ENCODE measurements at places on chromosomes 1 and 21.
A peak's percentile ranks its signal among the peaks of the same experiment; 100 is the strongest.

DNA sequence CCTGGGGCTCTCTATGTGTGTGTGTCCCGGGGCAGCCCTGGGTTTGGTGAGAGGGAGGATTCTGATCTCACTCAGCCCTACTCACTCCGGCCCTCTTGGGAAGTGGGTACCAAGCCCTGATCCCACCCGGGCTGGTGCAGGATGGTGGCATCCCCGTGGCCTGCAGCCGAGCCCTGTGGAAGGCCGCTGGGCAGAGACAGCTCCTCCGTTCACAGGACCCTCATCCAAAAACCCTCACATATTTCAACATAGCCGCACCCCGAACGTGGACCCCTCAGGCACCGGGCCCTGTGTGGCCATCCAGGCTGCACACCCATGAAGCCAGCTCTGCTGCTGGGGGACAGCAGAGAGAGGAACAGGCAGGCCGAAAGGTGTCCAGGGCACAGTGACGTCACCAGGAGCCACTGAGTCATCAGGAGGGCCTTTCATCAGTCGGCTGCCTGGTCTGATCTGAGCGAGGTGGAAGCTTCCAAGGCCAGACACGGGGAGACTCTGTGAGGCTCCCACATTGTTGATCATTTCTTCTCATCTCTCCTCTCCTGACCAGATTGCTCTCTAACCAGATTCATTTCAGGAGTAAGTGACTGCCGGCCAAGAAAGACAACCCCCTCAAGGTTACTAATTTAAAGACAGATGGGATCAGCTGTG lies 16.2 kb upstream of the GPR157 start:
- no peak for ATAC-seq

DNA sequence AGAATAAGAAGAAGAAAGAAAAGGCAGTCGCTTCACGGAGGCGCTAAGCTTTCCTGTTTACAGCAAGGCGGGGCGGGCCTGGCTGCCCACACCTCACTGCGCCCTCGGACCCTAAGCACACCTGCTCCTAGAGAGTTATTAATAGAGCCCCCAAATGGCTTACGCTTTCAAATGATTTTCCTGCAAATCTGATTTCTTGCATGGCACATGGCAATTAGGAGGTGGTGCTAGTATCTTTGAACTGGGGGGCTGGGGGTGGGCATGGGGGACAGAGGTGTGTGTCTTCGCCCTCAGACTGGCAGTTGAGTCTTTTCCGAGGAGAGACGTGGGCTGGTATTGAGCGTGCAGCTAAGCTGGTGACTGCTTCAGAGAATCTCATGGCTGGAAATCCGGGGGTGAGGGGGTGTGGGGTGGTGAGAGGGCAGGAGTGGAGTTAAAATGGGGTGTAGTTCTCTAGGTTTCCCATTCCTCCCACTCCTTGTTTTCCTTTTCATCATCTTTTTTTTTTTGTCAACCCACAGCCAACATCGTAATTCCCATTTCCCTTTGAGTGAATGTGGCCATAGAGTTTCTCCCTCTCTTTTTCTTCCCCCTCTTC lies 1.3 kb downstream of the S1PR1 start:
- peak; percentile 10 for ATAC-seq

DNA sequence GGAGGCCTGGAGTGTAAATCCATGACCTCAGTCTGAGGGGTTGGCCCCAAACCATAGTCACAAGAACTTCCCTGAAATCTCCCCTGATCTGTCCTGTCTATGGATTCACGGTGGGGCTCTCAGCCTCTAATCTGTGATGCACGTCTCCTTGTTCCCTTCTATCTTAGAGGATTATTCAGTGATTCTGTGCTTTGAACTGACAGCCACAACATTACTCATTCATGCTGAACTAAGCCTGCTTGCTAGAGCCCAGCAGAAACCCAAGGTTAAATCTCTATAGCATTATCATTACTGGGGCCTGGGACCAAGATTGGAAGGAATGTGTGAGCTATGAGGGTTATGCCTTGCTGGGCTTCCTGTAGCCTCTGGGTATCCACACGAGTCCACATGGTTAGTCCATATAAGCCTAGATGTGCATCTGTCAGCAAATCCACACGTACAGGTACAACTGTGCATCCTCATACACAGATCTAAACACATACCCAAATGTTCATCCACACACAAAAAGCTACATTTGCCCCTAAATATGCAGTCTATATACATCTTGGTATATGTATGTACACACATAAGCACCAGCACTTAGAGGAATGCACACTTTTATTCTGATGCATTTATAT lies 22.4 kb upstream of the MAGOH start:
- ATAC-seq, result no peak

GRCh38 chr1:198623752-198624647 lies 14.8 kb upstream of the PTPRC start:
- no peak for ATAC-seq

DNA sequence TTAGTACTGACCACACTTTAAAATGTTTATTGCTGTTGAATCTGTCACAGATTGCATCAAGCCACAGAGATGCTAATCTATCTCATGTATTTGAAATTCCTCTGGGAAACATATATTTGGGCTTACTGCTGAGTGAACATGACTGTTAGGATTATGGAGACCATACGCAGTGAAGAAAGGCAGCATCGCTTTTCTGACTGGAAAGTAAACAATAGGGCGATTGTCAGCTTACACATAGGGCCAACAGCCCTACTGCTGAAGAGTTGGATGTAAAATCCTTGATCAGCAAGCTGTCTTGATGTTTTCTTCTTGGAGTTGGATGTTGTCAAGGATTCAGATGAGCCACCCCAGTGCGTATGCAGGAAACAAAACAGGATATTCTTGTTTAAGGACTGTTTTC lies 368.7 kb upstream of the ADGRL2 start:
- ATAC-seq, result no peak

DNA sequence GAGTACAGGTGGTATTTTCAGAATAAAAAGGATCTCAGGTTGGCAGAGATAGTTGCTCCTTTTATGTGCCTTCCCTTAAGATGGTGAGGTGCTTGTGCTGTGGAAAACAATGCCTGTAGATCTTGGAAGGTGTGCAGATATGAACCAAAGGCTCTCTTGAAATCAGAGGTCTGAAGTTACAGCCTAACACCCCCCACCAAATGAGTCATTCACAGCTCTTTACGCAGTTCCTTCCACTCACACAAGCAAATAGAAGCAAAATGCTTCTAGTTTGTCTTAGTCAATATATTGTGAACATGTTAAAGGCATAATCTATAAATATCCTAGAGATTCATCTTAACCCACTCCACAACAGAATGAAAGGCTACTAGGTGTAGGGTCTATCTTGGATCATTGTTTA lies 128.9 kb upstream of the NR5A2 start:
- no peak for ATAC-seq

DNA sequence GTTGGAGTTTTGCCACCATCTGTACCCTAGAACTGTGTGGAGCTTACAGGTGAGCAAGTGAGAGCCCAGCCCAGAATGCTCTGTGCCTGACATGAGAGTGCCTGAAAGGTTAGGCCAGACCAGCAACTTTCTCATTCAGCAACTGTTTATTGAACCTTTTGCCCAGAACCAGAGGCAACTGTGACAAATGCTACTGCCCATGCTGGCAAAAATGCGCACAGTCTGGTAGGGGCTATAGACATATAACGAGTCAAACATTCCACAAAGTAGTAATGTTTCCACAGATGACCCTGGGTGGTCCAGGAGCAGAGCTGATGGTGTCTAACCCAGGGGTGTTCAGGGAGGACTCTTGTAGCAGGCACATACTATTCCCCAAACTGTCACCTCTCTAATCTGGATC lies 56.0 kb upstream of the GCLM start:
- ATAC-seq, result no peak

All from activated CD4-positive, CD25-positive, alpha-beta regulatory T cell treated with anti-CD3 and anti-CD28 coated beads, Interleukin-2, amount 50 U/mL, for 24 hours (primary cell).